ENCODE measurements at places on chromosomes 4 and X.

GRCh38 chr4:169202878-169203277, 67.9 kb downstream of the SH3RF1 start:
- DNase-seq = no peak

DNA sequence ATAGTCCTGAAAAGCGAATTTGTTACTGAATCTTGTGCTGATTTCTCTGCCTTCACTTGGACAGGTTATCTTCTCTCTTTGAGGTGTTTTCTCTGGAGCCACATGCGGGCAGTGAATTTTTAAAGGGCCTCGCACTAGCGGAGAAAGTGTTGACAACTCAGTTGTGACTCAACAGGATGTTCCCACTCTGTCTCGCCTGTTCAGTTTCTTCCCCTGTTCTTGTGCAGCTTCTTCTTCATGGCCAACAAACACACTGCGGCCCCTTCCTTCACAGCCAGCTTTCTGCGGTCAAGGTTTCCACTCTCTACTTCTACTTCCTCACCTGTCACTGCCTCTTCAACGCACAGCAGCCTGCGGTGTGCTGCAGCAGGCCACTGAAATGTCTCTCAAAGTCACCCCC, 1.1 kb upstream of the SHROOM4 start:
- no peak for DNase-seq

DNA sequence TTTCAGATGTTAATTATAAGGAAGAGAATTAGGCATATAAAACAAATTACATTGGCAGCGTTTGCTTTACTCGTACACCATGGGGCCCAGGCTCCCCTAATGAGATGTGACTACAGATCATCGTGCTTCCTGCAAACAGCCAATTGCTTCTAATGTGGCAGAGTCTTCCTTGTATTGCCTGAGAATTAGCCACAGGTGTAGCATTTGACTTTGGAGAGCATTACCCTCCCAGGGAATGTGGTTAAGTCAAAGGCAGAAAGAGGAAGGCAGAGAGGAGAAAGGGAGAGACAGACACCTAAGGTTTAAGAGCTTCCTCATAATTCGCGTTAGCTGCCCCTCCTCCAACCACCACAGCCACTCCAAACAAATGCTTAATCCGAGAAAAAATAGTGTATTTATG, 97.0 kb downstream of the MID1IP1 start:
- DNase-seq = no peak

- DNase-seq = no peak
Observed at GRCh38 chrX:5145957-5146356, 1082.7 kb downstream of the NLGN4X start.

DNA sequence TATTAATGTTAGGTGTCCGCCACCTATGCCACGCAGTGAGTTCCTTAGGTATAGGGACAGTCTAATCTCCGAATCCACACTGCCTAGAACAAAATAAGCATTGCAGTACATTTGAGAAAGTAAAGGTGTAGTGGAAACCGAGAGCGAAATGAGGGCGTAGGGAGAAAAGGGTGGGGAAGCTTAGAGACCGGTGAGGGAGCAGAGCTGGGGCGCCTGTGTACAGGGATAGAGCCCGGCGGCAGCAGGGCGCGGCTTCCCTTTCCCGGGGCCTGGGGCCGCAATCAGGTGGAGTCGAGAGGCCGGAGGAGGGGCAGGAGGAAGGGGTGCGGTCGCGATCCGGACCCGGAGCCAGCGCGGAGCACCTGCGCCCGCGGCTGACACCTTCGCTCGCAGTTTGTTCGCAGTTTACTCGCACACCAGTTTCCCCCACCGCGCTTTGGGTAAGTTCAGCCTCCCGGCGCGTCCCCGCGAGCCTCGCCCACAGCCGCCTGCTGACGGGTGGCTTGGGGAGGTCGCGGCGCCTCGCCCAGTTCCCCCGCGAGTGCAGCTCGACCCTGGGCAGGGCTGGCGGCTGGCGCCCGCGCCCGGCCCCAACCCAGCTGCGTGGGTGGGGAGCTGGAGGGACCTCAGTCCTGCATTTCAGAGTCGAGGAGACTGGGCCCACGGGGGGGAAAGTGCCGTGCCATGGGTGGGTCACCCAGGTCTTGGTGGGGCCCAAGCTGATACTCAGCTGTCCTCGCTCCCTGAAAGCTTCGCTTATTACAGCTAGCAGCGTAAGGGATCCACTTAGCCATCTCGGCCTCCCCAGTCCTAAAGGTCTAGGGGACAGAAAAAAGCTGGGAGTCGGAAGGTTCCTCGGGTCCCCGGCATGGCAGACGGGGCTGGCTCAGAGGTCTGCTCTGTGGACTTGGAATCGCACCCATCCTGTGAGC, at the start of gene ANXA3:
ANXA3 (plus strand) TSS at position 351 of the 932 bp plus-strand sequence. CDS start 2,704 bp downstream, outside the sequence.
- no peak for DNase-seq

GRCh38 chr4:184189966-184190365, 27.7 kb downstream of the ENPP6 start:
- no peak for DNase-seq

DNA sequence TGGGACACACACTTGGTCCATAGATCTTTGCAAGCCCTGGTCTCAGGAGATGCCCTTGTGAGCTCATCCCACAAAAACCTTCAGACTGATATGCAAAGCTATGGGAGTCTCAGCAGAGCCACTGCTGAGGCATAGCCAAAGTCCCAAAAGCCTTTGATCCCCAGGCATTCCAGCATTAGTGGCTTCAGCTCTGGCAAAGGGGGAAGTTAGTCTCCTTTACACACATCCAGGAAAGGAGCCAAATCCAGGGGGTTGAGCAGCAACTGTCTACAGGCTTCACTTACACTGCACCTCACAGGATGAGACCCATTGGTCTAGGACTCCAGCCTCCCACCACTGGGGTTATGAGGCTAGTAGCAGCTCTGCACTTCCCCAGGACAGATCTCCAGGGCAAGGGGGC, 14.0 kb downstream of the PF4 start:
- no peak for DNase-seq

GRCh38 chr4:83552924-83553323, 17.0 kb downstream of the GPAT3 start:
- no peak for DNase-seq

Measured in activated T-helper 9 cell treated with anti-CD3 and anti-CD28 coated beads, Interleukin-2, amount 50 U/mL, for 16 hours (primary cell).